Adrenal gland (tissue), 19 donors: ENCODE measurements at places on chromosomes 12 and 14.

DNA sequence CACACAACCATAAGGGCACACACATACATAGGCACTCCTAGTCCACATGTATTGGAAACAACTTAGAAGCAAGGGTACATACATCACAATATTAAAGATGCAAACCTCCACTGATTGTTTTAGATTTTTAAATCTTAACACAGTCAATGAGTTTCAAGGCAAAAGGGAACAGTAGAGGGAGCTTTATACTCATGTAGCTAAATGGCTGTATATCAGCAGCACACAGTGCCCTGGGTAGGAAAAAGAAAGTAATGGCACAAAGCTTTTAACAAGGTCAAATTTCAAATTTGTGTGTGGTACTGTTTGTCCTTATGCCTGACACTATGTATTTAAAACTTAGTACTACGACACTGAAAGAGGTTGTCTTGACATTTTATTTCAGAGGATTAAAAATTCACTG is 262.0 kb downstream of the MED13L start:
- DNase-seq = peak; percentile 36

DNA sequence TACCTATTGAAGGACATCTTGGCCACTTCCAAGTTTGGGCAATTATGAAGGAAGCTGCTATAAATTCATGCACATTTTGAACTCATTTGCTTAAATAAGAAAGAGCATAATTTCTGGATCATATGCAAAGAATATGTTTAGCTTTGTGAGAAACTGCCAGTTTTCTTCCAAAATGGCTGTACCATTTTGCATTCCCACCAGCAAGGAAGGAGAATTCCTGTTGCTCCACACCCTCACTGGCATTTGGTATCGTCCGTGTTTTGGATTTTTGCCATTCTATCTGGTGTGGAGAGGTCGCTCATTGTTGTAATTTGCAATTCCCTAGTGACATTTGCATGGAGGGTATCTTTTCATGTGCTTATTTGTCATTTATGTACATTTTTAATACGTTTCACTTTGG is 339.3 kb downstream of the DAD1 start:
- DNase-seq = no peak

- no peak for DNase-seq
Measured at GRCh38 chr14:32102152-32102787, 25.2 kb downstream of the ARHGAP5 start.

DNA sequence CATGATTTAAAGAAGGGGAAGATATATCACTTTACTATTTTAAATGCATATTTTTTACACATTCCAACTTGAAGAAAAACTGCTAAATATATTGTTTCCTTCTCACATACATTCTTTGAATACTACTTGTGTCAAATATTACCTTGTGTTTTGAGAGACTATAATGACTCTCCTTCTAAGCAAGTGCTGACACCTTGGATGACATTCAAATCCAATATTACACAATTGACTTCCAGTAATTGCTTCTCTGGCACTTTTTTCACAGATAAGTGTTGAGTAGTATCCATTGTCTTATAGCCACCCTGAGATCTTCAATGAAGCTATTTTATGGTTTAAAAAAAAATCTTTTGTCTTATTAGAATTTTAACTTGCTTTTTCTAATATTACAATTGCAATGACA is 61.2 kb upstream of the ST8SIA1 start:
- DNase-seq = no peak

- no peak for DNase-seq
Measured at GRCh38 chr12:80273144-80273543, 170.9 kb upstream of the PTPRQ start.

- DNase-seq = no peak
Measured at GRCh38 chr14:105938055-105938863, 411.9 kb downstream of the TMEM121 start.

- DNase-seq = no peak
Measured at GRCh38 chr12:26919216-26919555, 18.6 kb downstream of the INTS13 start.
